ENCODE measurements at places on chromosomes 12 and 14.

DNA sequence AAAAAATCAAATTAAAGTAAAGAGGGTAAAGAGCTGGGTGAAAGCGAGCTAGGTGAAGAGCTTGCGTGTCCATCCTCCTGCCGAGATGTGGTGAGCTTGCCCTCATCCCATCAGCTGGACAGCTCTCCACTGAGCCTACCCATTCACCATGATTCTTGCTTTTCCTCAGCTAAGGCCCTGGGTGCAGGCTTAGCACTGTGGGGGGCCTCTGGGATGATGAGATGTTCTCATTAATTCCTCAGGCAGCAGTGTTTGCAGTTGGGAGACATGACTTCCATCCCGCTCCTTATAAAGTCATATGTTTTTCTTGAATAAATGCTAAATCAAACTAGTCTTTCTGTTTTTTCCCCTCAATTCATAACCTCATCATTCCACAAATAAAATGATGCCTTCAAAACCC is 18.0 kb downstream of the PHLDA1 start:
- no peak for DNase-seq

DNA sequence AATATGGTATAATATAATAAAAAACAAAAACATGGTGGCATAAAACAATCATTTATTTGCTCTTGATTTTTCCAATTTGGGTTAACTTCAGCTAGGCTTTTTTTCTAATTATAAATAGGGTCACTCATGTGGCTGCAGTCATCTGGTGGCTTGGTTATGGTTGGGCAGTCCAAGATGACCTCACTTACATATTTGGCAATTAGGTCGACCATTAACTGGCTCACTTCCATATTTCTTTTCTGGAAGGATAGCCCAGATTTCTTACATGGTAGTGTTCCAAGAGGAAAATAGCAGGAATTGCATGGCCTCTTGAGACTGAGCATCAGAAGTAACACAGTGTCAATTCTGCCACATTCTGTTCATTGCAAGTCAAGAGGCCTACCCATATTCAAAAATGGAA is 153.4 kb downstream of the FUT8 start:
- no peak for DNase-seq

DNA sequence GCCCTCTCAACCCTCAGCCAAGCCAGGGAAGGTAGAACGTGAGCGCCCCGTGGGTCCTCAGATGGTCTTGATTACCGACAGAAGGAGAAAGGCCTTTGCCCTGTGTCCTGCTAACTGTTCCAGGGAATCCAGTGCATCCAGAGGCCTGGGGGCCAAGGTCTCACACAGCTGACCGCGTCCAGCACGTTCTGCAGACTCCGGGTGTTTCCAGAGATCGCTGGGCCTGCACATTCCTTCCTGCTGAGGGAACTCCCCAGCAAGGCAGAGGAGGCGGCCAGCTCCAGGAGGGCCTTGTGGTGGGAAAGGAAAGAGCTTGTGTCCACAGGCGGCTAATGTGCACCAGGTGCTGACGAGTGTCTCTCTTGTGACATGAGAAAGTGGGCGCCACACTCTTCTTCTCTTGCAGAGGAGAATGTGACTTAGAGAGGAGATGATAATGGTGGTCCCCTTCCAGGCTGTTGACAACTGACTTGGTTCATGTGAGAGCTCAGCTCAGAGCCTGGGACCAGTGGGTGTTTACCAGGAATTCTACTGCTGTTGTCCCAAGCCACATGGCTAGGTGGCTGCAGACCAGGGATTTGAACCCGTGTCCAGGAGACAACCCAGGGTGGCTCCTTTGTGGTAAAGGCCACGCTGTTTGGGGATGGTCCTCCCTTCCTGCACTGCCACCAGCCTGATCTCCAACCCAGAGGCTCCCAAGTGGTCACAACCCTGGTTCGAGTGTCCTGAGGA is 46.8 kb upstream of the DLK1 start:
- DNase-seq: peak; percentile 77

GRCh38 chr14:101855958-101856357 is 94.4 kb downstream of the PPP2R5C start:
- DNase-seq: no peak

DNA sequence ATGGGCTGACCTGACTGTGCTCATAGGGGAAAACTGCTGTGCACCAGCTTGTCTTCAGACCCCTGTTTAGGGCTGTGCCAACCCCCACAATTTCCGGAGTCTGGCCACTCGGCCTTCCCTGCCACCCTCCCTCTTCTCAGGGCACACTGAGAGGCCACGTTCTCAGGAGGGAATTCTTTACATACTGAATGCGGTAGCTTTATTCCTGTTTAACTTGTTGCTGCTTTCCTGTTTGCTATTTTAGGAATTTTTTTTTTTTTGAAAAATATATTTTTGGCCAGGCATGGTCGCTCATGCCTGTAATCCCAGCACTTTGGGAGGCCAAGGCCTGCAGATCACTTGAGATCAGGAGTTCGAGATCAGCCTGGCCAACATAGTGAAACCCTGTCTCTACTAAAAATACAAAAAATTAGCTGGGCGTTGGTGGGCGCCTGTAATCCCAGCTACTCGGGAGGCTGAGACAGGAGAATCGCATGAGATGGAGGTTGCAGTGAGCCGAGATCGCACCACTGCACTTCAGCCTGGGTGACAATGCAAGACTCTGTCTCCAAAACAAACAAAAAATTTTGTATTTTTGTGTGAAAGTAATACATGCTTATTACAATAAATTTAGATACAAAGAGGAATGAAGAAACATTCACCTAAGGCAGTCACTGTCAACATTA is 39.5 kb downstream of the TPCN1 start:
- DNase-seq: no peak

GRCh38 chr12:31768046-31768445 is 39.2 kb upstream of the AMN1 start:
- no peak for DNase-seq

DNA sequence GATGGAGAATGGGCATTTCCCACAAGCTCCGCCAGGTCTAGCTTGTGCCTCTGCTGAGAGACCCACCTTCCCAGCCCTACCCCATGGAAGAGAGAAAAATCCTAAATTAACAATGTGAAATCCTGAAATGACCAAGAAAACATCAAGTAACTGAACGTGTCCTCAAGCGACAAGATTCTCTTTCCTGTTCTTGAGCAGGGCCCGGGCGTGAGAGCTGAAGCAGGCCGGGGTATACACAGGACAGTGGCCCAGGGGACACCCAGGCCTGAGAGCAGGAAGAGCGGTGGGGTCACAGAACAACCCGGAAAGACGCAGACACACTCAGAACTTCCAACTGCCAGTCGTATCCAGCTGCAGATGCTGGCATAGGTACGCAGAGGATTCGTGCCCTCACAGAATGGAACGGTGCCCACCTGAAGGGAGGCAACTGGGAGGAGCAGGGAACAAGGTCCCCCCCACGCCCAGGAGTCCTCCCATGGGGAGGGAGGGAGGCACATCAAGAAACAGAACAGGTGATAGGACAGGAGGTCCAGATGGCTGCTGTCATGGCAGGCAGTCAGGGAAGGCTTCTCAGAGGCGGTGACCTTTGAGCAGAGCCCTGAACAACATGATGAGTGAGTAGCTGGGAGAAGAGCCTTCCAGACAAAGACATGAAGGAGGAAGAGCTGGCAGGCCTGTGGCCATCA is 9.1 kb downstream of the RIMBP2 start:
- no peak for DNase-seq

DNA sequence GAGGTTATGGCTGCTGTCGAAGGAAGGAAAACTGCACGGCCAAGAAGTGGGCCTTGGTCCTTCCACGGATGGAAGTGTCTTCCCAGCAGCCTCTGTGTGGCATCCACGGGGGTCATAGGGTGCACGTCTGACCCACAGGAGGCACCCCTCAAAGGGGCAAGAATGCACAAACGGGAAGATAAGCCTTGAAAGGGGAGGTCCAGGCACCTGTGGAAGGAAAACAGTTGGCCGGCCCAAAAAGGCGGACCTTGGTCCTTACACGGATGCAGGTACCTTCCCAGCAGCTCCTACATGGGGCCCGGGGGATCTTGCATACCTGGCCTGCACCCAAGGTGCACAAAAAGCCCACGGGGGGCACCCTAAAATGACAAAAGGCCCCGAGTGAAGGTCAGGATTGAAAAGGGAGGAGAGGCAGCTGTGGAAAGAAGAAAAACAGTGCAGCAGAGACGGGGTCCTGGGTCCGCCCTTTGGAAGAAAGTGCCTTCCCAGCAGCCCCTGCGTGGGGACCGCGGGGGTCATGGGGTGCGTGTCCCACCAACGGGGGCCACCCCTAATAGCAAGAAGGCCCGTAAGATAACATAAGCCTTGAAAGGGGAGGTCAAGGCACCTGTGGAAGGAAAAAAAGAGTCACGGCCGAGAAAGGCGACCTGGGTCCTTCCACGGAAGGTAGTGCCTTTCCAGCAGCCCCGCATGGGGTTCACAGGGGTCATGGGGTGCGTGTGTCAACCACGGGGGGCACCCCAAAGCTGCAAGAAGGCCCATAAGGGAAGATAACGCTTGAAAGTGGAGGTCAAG is 276.1 kb downstream of the ALG10 start:
- no peak for DNase-seq

GRCh38 chr12:98799822-98800221 is 154.7 kb downstream of the APAF1 start:
- DNase-seq: no peak

- DNase-seq: no peak
Measured at GRCh38 chr12:52552055-52552454, 890 bp downstream of the KRT71 start.

DNA sequence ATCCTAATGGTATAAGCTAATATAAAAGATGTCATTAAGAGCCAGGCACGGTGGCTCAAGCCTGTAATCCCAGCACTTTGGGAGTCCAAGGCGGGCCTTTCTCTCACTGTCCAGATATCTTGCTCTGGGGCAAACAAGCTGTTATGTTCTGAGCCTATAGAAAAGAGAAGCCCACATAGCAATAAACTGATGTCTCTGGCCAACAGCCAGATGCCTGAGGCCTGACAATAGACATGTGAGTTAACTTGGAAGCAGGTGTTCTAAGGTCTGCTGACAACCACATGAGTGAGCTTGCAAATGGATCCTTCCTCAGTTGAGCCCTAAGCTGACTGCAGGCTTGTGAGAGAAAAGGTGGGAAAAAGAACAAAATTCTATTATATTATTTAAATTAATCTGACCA is 25.0 kb downstream of the YAF2 start:
- DNase-seq: no peak

- no peak for DNase-seq
Measured at GRCh38 chr12:29204521-29204920, 55.4 kb downstream of the FAR2 start.

GRCh38 chr12:46388427-46389021 is 16.0 kb upstream of the SLC38A2 start:
- DNase-seq: no peak

GRCh38 chr12:5390174-5390799 is 41.6 kb upstream of the NTF3 start:
- no peak for DNase-seq

- no peak for DNase-seq
Measured at GRCh38 chr12:54021432-54022013, 6.7 kb upstream of the HOXC6 start.

DNA sequence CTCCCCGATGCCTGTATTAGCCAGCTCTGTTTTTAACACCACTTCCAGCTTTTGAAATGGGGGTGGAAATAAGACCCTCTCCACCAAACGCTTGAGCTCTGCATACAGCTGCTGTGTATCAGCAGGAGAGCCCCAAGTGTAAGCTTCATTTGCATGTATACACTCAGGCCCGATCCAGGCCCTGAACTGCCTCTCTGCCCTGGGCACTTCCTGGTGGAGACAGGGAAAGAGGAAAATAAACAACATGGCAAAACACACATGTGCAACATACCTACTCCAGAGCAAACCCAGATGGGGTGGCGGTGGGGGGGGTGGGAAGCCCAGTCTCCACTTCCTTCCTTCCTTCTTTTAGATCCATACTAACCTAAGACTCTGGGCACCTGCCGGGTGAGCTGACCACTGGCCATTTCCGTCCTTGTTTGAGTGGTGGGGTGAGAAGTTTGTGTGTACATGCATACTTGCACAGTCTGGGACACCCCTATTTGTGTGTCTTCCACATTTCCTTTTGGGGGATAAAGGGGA is 55.3 kb downstream of the RBM19 start:
- DNase-seq: no peak

- DNase-seq: no peak
Measured at GRCh38 chr14:79373451-79373850, 837.9 kb downstream of the DIO2 start.

DNA sequence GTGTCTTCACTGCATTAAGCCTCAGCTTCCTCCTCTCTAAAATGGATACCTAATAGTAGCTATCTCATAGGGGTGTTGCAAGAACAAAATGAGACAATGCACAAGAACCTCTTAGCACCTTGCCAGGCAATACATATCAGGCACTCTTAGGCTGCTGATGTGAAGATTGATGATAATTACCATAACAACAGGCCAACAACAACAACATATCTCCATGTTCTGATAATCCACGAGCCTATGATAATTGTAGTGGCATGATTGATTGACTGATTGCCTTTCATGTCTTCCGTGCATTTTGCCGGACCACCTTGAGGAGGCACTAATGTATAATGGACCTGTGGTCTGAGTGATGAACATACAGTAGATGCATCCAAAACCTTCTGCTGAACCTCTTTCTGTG is 50.7 kb upstream of the WSCD2 start:
- no peak for DNase-seq

GRCh38 chr12:114220311-114220710 is 185.6 kb downstream of the TBX5 start:
- DNase-seq: no peak

GRCh38 chr14:51950007-51950406 is 39.3 kb upstream of the RTRAF start:
- DNase-seq: no peak

DNA sequence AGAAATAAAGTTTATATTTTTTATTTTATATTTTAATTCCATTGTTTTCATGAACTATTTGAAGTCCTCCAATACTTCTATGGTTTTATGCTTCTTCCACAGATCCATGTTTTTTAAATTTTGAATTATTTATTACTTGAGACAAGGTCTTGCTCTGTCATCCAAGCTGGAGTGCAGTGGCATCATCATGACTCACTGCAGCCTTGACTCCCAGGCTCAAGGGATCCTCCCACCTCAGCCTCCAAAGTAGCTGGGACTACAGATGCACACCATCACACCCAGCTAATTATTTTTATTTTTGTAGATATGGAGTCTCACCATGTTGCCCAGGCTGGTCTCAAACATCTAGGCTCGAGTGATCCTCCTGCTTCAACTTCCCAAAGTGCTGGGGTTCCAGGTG is 28.8 kb upstream of the DLGAP5 start:
- no peak for DNase-seq

- DNase-seq: no peak
Measured at GRCh38 chr12:981176-981828, 9.7 kb upstream of the ERC1 start.

DNA sequence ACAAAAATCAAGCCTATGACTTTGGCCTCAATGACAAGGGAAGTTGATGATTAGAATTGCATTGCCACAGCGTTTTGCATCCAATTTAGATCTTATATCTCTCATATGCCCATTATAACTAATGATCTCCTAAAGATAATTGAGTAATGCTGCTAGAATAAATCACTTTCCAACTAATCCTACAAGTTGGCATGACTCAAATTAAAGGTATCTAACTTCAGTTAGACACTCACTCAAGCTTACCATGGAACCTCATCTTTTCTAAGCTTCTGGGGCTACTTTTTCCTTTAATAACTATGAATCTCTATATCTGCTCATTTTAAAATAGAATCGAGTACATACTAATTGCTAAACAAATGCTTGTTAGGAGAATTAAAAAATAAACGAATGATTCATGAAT is 427.8 kb downstream of the BTG1 start:
- no peak for DNase-seq

Measured in urinary bladder (tissue), 4 donors.